Tibial nerve (tissue), 4 donors: ENCODE measurements at places on chromosomes 2 and 18. TPM values are rescaled to one million over a fixed set of nuclear protein-coding genes. Genes with fewer than 3 reads are reported as not detected.

DNA sequence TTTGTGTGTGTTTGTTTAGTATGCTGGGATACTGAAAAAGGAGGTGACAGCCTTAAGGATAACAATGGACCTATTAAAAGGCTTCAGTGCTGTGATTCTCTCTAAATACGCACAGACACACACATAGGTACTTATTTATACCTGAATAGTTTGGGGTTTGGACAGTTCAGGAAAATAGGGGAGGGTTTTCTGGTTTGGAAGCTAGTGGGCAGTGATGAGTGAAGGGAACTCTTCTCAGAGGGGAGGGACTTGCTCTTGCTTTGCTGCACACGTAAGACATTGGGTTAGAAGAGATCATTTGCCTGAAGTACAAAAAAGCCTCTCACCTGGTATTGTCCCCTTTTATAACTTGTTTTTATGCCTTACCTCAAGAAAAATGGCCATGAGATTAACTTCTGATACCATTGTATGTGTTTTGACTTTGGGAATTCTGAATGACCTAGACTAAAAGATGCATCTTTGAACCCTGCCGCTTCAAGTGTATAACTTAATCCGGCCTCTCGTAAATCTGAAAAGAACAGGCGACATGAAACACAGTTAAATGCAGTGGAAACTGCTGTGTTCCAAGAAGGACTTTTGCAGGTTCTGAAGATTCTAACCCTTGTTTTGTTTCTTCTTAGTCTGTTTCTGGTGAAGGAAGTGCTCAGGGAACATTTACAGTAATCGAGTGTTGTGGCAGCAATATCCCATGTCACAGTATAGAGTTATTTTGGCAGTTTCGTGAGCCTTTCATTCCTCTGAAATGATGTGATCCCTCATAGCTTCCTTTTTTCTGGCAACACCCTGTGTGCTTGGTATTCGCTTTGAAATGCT lies 2.5 kb downstream of the CRIM1 start:
- DNase-seq, result no peak

DNA sequence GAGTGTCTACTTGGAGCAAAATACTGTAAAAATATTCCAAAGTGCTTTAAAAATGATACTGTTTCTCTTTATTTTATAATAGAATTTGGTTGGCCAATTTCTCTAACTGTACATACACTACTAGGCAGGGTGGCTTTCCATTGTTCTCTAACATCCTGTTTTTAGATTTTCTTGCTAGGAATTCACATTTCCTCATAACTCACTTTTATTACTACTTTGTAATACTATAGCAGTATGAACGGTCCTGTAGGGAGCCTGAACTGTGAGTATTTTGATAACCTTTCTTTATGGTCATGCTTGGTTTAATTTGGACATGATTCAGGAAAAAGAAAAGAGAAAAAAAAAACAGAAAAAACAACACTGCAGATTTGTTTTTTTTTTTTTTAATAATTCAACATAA lies 37.8 kb downstream of the GCG start:
- DNase-seq, result no peak

Gene KCNS3
- 20.8 TPM for total RNA-seq

Gene TRAPPC8
- 34.3 TPM for total RNA-seq

Gene C2orf69
- total RNA-seq, result 6.1 TPM
